ENCODE measurements at places on chromosomes 6 and 20.
A peak's percentile ranks its signal among the peaks of the same experiment; 100 is the strongest.

DNA sequence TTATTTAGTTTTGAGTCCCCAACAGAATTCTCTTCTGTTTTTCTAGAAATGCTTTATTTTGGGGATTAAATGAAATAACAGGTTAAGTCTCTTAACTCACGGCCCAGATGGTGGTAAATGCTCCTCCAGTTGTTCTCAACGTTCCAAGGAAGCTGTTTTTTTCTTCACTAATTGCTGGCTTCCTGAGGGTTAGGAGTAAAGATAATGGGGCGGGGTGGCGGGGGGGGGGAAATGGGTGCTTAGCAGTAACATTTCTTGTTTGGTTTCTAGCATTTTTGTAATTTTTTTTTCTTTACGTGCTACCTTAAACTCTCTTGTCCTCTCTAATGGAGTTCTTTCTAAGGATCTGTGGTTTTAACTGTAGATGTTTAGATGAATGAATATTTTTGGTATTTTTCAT lies 2.2 kb downstream of the SRSF3 start:
- no peak for DNase-seq

- peak; percentile 83 for DNase-seq
These were observed 258 bp downstream of the PHF10 start for GRCh38 chr6:169723991-169724493.

GRCh38 chr6:71012866-71013469 lies 56.1 kb upstream of the B3GAT2 start:
- DNase-seq, result peak; percentile 70

DNA sequence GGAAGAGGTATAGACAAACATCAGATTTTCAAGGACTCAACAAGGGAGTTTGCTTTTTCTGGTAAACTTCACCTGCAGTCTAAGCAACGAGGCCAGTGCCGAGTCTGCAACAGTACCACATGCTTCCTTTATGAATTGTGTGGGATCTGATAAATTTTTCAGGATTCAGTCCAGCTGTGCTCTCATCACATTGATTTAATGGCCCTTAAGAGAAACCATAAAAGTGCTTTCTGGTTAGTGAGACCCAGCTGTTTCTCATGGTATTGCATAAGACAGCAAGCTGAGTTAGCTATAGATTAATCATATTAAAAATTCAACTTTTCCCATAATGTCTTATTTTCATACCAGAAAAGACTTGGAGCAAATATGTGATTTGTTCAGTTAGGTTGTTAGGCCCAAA lies 291.4 kb downstream of the CENPW start:
- DNase-seq, result no peak

GRCh38 chr20:63223121-63223825 lies 7.3 kb upstream of the YTHDF1 start:
- DNase-seq, result no peak

- no peak for DNase-seq
These were observed 106.3 kb upstream of the GJE1 start for GRCh38 chr6:142026471-142026870.

DNA sequence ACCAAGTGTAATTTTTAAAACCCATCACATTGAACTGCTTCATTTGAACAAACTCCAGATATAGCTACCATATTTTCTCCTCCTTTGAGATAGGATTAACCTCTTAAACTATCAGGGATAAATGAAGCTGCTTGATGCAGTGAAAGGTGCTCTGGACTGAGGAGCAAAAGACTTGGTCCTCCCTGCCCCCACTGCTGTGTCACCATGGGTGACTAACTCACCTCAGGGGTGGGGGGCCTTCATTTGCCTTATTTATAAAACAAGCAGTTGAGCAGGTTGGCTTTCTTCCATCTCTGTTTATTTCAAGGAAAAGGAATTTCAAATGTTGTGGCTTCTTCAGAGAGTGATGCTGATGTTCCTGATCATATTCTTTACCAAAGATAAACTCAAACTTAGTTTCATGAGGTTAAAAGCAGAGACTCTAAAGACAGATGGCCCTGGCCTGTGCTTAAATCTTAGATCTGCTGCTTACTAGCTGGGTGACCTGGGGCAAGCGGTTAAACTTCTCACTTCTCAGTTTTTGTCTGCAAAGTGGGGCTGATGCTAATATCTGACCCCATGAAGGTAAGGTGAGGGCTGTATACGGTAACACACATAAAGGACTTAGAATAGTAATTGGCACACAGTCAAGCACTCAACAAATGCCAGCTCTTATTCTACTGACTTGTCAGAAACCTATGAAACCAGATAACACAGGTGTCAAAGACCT lies 50.5 kb downstream of the FHL5 start:
- no peak for DNase-seq

DNA sequence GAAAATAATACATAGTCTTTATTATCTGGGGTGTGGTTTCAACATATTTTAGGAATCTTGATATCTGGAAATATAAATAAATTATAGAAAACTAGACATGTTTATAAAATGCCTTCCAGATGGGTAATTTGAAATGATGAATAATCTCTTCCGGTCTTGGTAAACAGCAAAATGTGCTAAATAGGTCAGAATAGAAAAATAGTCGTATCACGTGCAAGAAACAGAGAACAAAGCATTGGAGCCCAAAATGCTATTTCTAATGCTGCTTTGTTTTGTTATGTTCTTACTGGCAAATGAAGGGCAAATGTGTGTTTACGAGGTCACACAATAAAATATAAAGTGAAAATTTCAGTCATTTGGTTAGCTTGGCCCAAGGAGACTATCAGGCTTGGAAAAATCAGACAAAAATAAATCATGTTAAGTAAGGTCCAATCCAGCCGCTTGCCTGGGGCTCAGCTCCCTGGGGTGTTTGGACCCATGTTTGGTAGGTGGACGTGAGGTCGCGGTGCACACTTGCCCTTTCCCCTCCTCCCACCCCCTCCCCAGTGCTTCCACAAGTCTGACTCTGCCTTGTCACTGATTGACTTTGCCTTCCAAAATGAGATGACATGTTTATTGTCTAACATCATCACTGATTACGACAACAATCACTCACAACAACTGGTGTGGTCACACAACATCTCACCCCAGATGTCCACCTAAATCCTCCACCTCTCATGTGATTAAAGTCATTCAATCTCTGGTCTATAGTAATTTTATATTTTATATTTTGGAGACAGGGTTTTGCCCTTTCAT lies 56.0 kb downstream of the RIN2 start:
- DNase-seq, result no peak

DNA sequence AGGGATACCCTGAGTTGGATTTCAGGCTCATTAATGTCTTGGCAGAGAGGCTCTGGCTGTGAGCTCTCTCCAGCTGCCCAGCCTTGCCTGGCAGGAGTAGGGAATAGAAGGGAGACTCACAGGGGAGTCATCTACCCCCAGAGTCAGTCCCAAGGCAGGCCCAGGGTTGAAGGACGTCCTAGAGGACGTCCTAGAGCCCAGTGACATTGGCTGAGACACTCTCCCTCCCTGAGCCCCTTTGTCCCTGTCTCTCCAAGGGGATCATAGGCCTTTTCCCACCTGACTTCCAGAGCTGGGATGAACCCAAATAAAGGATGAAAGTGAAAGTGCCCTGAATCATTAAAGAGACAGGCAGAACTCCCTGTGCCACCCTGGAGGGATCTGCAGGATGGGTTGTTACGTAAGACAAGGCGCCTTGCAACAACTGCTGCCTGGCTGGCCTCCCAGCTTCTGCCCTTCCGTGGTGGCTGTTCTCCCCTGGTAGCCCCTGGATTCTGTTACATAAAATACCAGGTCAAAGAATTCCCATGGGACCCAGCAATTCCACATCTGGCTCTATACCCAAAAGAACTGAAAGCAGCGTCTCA lies 53.6 kb upstream of the SIRPA start:
- no peak for DNase-seq

- DNase-seq, result no peak
These were observed 15.7 kb downstream of the DCBLD1 start for GRCh38 chr6:117498159-117498558.

- no peak for DNase-seq
These were observed 12.0 kb upstream of the CCDC170 start for GRCh38 chr6:151481786-151482185.

GRCh38 chr20:32756156-32756555 lies 6.0 kb upstream of the DNMT3B start:
- no peak for DNase-seq

GRCh38 chr20:36298795-36299339 lies 7.3 kb upstream of the DLGAP4 start:
- no peak for DNase-seq

DNA sequence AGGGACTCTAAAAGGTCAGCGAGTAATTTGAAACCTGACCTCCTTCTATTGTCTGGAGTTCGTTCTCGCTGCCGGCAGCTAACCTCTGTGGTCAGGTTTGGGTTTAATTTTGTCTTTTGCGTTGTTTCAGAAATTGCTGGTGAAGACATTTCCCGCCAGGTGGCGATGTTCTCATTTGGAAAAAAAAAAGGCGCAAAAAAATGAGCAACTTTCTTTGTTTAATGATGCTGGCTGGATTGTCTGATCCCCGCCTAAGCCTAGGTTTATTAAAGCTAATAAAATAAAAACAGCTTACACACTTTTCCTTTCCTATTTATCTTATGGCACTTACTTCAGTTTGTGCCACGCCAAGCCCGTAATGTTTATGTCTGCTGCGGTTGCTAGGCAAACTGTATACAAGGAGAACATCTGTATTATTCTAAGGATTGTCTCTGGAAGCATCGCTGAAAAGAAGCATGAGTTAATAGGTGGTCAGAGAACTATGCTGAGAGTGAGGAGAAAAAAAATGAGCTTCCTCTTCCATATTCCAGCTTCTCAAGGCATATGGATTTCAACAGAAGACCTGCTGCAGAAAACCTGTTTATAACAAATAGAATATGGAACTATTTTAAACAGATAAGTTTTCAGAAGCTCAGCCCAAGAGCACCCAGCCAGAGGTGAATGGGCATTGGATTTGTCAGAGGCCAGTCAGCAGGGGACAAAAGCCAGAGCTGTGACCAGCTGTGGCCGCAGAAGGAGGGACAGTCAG lies 205.7 kb downstream of the DOK5 start:
- DNase-seq, result peak; percentile 30

GRCh38 chr6:31826793-31827285 lies 699 bp upstream of the HSPA1B start:
- DNase-seq, result peak; percentile 49

- no peak for DNase-seq
These were observed 3.0 kb downstream of the ROMO1 start for GRCh38 chr20:35702051-35702823.

DNA sequence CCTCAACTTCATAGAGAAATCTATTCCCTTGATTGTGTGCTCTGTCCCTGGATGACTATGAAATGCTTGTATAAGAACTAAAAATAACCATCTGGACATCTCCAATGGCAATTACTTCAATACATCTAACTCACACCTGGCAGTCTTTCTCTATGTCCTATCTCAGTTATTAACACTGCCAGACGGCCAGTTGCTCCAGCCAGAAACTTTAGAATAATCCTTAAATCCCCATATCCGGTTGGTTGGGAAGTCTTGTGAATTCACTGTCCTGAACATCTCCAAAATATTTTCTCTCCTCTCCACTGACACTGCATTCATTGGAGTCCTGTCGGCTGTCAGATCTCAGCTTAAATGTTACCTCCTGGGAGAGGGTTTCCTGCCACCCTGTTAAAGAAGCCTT lies 12.2 kb upstream of the LAMA2 start:
- DNase-seq, result no peak

- DNase-seq, result no peak
These were observed 78.9 kb downstream of the SLC35F1 start for GRCh38 chr6:117985916-117986315.

DNA sequence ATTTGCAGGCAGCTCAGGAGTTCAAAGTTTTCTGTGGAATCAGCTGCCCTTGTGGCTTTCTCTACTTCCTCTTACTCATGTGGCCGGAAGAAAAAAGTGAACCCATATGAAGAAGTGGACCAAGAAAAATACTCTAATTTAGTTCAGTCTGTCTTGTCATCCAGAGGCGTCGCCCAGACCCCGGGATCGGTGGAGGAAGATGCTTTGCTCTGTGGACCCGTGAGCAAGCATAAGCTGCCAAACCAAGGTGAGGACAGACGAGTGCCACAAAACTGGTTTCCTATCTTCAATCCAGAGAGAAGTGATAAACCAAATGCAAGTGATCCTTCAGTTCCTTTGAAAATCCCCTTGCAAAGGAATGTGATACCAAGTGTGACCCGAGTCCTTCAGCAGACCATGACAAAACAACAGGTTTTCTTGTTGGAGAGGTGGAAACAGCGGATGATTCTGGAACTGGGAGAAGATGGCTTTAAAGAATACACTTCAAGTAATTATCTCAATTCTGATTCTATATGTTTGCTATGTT lies 1.1 kb downstream of the MGME1 start:
- DNase-seq, result no peak

GRCh38 chr6:30568245-30568644 lies 3.0 kb upstream of the ABCF1 start:
- DNase-seq, result no peak

DNA sequence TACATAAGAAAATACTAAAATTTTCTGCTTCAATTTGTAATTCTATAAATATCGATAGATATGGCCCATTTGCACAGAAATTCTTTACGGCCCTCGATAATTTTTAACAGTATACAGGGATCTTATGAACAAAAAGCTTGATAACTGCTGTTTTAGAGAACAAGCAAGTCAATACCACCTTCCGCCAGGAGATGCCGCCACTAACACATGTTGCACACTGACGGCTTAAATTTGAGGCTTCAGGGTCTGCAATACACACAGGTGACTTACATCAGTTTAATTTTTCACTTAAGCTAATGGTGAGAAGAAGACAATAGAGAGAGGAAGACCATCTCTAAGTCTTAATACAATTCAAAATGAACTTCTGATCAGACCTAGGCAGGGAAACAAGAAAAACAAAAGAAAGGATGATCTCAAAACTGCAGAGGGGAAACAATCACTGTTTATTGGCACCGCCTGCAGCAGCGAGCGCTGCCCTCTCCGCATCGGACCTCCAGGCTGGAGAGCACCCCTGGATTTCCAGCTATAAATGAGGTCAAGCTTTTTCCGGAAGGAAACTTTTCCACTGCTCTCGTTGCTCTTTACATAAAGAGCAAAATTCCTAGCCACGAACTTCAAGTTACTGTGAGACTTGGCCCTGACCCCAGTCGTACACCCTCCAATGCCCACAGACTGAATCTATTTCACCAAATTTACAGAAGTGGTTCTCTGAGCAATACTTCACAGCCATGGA lies 53.9 kb downstream of the OTOR start:
- peak; percentile 56 for DNase-seq

DNA sequence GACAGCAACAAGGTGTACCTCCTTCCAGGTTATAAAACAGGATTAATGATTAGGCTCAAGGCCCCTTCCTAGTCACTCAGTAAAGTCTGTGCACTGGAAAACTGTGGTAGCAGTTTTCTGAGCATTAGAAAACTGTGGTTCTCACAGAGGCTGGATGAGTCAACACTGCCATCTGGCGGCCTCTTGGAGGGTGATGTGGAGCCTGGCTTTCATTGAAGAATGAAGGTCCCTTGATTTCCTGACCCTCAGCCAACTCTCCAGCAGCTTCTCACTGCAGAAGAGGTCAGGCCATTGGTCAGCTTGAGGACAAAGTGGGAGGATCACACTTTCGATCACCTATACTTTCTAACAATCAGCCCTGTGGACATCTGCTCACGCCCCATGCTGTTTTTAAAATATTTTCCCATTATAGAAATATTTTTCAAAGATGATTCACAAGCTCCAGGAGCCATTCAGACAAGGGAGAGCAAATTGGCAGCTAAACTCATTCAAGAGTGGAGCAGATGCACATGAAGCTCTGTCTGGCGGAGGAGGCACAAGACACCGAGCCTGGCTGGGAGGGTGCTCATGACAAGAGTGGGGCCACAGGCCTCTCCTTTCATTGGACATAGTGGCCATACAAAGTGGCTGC lies 23.2 kb downstream of the PSMB1 start:
- DNase-seq, result peak; percentile 83

GRCh38 chr20:50392138-50392866 lies 117.9 kb upstream of the PTPN1 start:
- no peak for DNase-seq
